ENCODE measurements at places on chromosomes 3 and 15.

DNA sequence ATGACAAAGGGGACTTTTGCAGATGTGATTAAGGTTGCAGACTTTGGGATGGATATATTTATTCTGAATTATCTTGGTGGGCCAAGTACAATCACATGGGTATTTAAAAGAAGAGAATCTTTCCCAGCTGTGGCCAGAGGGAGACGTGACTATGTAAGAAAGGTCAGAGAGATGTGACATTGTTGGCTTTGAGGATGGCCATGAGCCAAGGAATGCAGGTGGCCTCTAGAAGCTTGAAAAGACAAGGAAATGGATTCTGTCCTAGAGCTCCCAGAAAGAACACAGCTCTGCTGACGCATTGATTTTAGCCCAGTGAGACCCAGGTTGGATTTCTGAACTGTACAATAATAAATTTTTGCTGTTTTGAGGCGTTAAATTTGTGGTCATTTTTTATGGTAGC is 616.0 kb upstream of the TBL1XR1 start:
- no peak overlapping the region for H3K27ac ChIP-seq
- no peak overlapping the region for H3K4me3 ChIP-seq
- H3K36me3 ChIP-seq = no peaks in the 10 kb centered on the region
- no peak for ATAC-seq
- no peaks in the 10 kb centered on the region for H3K27me3 ChIP-seq

GRCh38 chr15:78046796-78047341 is 30.6 kb downstream of the TBC1D2B start:
- no peak overlapping the region for H3K4me3 ChIP-seq
- no peaks in the 10 kb centered on the region for H3K27me3 ChIP-seq
- peaks cover 74% of the 10 kb centered on the region for H3K4me1 ChIP-seq
- ATAC-seq = no peak
- H3K36me3 ChIP-seq = peaks cover 28% of the 10 kb centered on the region

GRCh38 chr3:13706451-13706850 is 157.5 kb downstream of the FBLN2 start:
- H3K27me3 ChIP-seq = peaks cover 48% of the 10 kb centered on the region
- no peak for ATAC-seq
- no peak overlapping the region for H3K4me3 ChIP-seq

- no peaks in the 10 kb centered on the region for H3K4me1 ChIP-seq
- no peak overlapping the region for H3K27ac ChIP-seq
- ATAC-seq = no peak
- H3K27me3 ChIP-seq = peaks cover 18% of the 10 kb centered on the region
- no peak overlapping the region for H3K4me3 ChIP-seq
Measured at GRCh38 chr3:15160662-15161061, 45.4 kb upstream of the CAPN7 start.

- H3K36me3 ChIP-seq = no peaks in the 10 kb centered on the region
- no peaks in the 10 kb centered on the region for H3K4me1 ChIP-seq
- peaks cover 9% of the 10 kb centered on the region for H3K27me3 ChIP-seq
- H3K4me3 ChIP-seq = no peak overlapping the region
- no peak for ATAC-seq
- H3K27ac ChIP-seq = no peak overlapping the region
Measured at GRCh38 chr3:179962629-179963387, 73.9 kb downstream of the PEX5L start.

GRCh38 chr15:49987198-49987785 is 131.7 kb downstream of the ATP8B4 start:
- H3K27me3 ChIP-seq = no peaks in the 10 kb centered on the region
- peak; percentile 31 for ATAC-seq
- H3K27ac ChIP-seq = peak overlapping the region; percentile 18
- H3K4me1 ChIP-seq = peaks cover 14% of the 10 kb centered on the region
- H3K36me3 ChIP-seq = no peaks in the 10 kb centered on the region
- no peak overlapping the region for H3K4me3 ChIP-seq

DNA sequence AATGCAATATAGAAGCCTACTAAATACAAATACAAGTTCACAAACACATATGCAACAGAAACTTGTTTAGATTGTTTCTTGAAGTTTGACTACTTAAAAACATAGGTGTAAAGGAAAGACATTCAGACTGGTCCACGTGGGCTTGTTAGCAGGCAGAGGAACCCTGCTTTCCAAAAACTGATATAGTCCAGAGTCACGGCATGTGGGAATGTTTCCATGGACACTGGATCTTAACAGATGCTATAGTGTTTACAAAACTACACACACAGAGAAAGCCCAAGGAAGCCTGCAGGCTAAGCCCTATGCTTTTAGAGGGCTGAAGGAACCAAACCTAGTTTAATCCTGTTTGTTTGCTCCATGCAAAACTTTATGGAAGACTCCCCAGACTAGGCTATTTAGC is 45.2 kb upstream of the LRRC58 start:
- H3K27ac ChIP-seq = no peak overlapping the region
- no peak for ATAC-seq
- H3K27me3 ChIP-seq = no peaks in the 10 kb centered on the region
- no peaks in the 10 kb centered on the region for H3K4me1 ChIP-seq
- H3K4me3 ChIP-seq = no peak overlapping the region

DNA sequence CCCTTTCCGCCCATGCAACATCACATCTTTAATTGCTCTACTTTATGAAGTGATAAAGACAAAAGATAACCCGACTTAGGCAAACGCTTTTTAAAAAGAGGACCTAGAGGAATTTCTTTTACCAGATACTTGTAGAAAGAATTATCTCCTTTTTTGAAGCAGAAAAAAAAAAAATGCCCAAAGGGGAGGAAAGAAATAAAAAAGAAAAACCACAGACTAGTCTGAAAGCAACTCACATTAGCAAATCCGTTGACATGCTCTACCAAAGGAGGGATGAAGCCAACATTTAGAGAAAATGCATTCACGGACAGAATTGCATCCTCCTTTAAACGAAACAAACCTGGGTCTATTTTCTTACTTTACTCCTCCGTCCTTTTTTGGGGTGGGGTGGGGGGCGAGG is 213.6 kb downstream of the MEIS2 start:
- no peak overlapping the region for H3K4me3 ChIP-seq
- peaks cover 34% of the 10 kb centered on the region for H3K27me3 ChIP-seq
- H3K36me3 ChIP-seq = no peaks in the 10 kb centered on the region
- no peak for ATAC-seq
- H3K27ac ChIP-seq = peak overlapping the region; percentile 85

GRCh38 chr15:69787791-69788190 is 309.9 kb downstream of the TLE3 start:
- no peaks in the 10 kb centered on the region for H3K36me3 ChIP-seq
- ATAC-seq = no peak
- no peak overlapping the region for H3K27ac ChIP-seq
- H3K4me1 ChIP-seq = no peaks in the 10 kb centered on the region
- H3K4me3 ChIP-seq = no peak overlapping the region

DNA sequence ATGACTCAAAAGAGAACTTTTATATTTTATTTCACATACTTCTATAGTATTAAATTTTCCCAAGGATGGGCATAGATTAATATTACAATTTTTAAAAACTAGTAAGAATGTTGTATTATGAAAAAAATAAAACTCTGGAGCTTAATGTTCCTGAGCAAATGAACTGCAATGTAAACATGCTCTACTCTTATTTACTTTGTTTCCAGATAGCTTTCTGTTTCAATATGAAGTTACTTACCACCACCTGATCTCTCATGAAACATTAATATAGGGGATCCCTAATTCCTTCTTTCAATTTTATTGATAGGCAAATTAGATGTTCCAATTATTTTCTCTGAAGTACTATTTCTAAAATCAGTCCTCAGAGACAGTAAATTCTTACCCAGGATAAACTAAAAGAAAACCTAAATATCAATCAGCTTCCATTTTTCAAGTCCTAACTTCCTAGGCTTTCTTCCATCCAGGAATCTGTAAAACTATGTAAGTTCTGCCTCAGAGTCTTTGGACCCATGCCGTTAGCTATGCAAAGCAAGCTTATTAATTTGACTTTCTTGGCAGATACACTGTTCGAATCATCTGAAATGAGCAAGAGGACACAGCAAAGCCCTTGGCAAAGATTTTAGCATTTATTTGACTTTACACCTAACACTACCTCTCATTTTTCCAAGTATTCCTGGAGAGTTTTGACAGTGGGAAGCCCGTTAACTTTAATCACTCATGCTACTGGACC is 93.2 kb downstream of the PLCH1 start:
- no peaks in the 10 kb centered on the region for H3K4me1 ChIP-seq
- no peaks in the 10 kb centered on the region for H3K27me3 ChIP-seq
- H3K36me3 ChIP-seq = no peaks in the 10 kb centered on the region
- no peak for ATAC-seq
- no peak overlapping the region for H3K4me3 ChIP-seq
- no peak overlapping the region for H3K27ac ChIP-seq

- H3K27ac ChIP-seq = peak overlapping the region; percentile 71
- peaks cover 66% of the 10 kb centered on the region for H3K4me1 ChIP-seq
- H3K36me3 ChIP-seq = no peaks in the 10 kb centered on the region
- no peak overlapping the region for H3K4me3 ChIP-seq
- H3K27me3 ChIP-seq = no peaks in the 10 kb centered on the region
Measured at GRCh38 chr3:42745291-42745745, 27.7 kb downstream of the CCDC13 start.

DNA sequence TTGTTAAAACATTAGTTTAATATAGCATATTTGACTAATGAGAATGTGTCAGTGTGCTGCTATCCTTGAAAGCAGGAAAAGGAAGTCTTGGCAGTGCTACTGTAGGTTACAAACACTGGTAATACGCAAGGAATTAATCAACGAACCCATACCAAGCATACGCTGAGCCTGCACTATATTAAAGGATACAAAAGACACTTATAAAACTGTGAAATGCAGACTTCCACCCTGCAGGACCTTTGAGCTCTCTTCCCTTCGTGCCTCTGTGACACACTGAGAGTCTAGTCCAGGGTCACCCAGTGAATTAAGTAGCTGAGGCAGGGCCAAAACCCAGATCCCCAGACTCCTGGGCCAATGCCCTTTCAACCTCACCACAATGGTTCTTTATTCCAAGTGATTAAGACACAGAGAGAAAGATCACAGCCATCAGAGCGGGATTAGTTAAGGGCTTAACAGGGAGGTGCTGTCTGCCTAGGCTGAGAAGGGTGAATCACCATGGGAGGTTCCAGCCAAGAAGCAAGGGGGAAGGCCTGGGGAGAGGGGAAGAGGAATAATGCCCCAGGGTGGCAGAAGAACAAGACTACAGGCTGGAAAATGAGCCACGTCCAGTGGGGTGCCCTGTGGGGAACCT is 6.8 kb downstream of the ANXA2 start:
- no peak overlapping the region for H3K4me3 ChIP-seq
- peak; percentile 73 for ATAC-seq
- H3K36me3 ChIP-seq = peaks cover 5% of the 10 kb centered on the region
- H3K4me1 ChIP-seq = peaks cover 99% of the 10 kb centered on the region
- no peaks in the 10 kb centered on the region for H3K27me3 ChIP-seq

DNA sequence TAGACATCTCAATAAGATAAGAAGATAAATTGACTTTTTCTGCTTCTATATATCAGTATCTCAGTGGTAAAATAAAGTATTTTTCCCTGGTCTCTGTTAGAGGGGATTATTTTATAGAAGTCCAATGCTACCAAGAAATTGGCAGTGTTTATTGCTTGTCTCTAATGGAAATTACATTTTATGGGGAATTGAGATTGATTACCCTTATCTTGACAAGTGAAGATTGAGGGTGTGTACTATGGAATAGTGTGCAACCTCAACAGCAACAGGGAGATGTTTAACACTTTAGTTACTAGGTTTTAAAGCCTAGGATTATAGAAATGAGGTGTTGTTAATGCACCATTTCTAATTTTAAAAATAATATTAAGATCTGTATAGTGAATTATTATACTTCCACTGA is 154.8 kb upstream of the ROBO1 start:
- H3K36me3 ChIP-seq = no peaks in the 10 kb centered on the region
- ATAC-seq = no peak
- H3K27ac ChIP-seq = no peak overlapping the region
- H3K27me3 ChIP-seq = no peaks in the 10 kb centered on the region

DNA sequence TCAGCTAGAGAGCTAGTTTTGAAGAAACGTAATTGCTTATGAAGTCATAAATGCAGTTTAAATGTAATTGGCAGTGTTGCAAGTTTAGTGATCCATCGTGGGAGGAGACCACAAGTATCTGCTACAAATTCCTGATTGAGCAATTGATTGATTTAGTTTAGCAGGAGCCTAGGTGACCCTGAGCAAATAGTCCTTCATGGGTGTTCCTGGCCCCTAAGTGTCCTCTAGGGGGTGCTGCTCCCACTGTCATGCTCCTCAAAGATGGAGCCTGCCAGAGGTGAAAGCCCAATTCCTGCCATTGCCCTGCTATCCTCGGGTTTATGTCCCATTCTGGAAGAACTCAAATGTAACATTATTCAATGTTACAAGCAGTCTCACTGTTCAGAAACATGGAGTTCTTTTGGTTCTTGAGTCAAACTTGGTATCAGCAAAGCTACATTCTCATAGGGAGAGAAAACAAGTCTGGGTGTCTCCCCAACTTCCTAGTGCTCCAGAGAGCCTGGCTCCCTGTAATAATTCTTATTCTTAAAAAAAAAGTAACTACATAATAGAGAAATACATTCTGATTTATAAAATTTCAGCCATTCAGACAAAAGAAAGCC is 29.8 kb upstream of the SENP5 start:
- peak; percentile 73 for ATAC-seq
- H3K27ac ChIP-seq = no peak overlapping the region
- no peak overlapping the region for H3K4me3 ChIP-seq
- H3K4me1 ChIP-seq = peaks cover 5% of the 10 kb centered on the region
- H3K36me3 ChIP-seq = no peaks in the 10 kb centered on the region
- H3K27me3 ChIP-seq = no peaks in the 10 kb centered on the region

GRCh38 chr3:101229681-101230080 is 90.7 kb downstream of the IMPG2 start:
- no peaks in the 10 kb centered on the region for H3K27me3 ChIP-seq
- no peaks in the 10 kb centered on the region for H3K4me1 ChIP-seq
- H3K27ac ChIP-seq = no peak overlapping the region

GRCh38 chr3:55445551-55445950 is 41.6 kb downstream of the WNT5A start:
- no peaks in the 10 kb centered on the region for H3K27me3 ChIP-seq
- no peak overlapping the region for H3K4me3 ChIP-seq
- H3K36me3 ChIP-seq = no peaks in the 10 kb centered on the region
- no peak overlapping the region for H3K27ac ChIP-seq
- H3K4me1 ChIP-seq = no peaks in the 10 kb centered on the region

DNA sequence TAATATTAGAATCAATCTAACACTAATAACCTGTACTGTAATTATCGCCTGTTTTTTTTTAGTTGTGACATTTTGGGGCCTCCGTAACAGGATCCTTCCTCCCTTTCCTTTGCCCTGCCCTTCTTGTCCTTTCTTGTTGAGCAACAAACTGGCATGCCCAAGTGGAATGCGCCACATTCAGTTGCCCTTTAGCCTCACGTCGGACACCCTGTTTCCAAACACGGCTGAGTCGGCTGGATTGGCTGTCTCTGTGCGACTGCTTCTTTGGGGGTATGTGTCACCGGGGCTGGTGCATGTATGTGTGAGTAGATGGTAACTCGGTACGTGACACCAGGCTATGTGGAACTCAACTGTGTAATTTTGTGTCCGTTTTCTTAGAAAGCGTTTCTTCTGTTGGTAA is 24.1 kb downstream of the TRAK1 start:
- H3K4me3 ChIP-seq = no peak overlapping the region
- no peaks in the 10 kb centered on the region for H3K36me3 ChIP-seq
- ATAC-seq = no peak
- no peak overlapping the region for H3K27ac ChIP-seq
- H3K4me1 ChIP-seq = peaks cover 69% of the 10 kb centered on the region
- no peaks in the 10 kb centered on the region for H3K27me3 ChIP-seq

All from gastroesophageal sphincter (tissue), 4 donors.